ENCODE measurements at places on chromosomes 5 and 9.

- no peak for DNase-seq
Observed at GRCh38 chr9:127905788-127906191, 6.4 kb upstream of the ST6GALNAC6 start.

- no peak for DNase-seq
Observed at GRCh38 chr5:138506370-138507306, 36.4 kb downstream of the ETF1 start.

DNA sequence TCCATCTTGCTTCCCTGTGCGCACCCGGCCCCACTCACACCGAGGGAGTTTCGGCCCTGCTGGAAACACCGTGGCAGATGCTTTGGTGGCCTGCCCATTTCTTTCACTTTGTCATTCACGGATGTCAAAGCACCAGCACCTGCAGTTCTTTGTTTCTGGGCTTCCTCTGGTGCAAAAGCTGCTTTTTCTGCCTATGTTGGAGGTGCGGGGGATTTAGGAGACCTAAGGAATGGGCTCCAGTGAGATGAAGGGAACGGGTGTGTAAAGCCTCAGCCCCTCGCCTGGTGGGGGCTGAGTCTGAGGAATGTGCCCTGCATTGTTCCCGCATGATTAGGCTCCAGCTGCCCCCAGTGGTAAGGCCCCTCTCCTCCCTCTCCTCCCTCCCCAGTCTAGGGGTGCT, 62.3 kb downstream of the THBS4 start:
- DNase-seq = no peak

GRCh38 chr5:109721741-109722140, 32.0 kb downstream of the MAN2A1 start:
- DNase-seq = no peak

- DNase-seq = no peak
Observed at GRCh38 chr5:40402007-40402364, 277.7 kb upstream of the PTGER4 start.

DNA sequence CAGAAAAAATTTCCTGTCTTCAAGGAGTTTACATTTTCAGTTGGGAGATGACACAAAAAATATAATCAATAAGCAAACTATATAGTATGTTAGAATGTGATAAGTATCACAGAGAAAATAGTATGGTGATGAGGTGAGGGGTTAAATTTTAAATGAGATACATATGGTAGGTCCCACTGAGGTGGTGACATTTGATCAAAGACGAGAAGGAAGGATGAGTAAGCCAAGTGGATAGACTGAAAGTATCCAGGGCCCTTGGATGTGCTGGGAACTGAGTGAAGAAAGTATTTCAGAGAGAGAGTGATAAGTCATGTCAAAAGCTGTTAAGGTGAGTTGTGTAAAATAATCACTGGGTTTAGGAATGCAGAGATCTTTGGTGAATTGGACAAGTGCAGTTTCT, 3.5 kb downstream of the CCDC192 start:
- no peak for DNase-seq

DNA sequence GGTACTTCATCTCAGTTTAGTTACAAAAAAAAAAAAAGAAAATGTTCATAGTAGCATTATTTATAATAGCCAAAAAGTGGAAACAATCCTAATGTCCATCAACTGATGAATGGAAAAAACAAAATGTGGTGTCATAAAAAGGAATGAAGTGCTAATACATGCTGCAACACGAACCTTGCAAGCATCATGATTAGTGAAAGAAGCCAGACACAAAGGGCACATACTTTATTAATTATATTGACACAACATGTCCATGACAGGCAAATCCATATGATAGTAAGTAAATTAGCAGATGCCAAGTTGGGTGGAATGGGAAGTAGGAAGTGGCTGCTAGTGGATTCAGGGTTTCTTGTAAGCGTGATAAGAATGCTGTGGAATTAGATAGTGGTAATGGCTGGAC, 54.2 kb downstream of the PCDHGC5 start:
- no peak for DNase-seq

- DNase-seq = no peak
Observed at GRCh38 chr9:132384376-132384775, 22.3 kb downstream of the TTF1 start.

- no peak for DNase-seq
Observed at GRCh38 chr5:57468481-57469163, 14.0 kb downstream of the ACTBL2 start.
